ENCODE measurements at places on chromosomes 1 and 21. TPM values are rescaled to one million over a fixed set of nuclear protein-coding genes. Genes with fewer than 3 reads are reported as not detected.

DNA sequence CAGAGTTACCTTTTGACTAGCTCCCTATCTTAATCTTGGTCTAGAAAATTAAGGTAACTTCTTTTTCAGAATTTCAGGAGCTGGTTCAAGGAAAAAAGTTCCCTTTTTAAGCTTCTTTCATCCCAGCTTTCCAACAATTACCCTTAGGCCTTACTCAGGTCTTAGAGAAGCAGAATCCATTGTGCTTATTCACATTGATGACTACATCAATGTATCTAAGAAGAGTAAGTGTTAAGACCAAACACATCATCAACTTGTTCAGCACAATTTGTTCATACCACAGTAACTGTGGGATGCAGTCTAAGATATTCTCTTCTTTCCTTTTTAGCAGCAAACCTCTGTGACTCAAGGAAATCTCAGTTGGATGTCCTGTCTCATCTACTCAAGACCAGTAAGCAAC lies 4.1 kb downstream of the MRPL9 start:
- no peaks in the 10 kb centered on the region for H3K27me3 ChIP-seq
- DNase-seq: no peak
- no peaks in the 10 kb centered on the region for H3K4me1 ChIP-seq

DNA sequence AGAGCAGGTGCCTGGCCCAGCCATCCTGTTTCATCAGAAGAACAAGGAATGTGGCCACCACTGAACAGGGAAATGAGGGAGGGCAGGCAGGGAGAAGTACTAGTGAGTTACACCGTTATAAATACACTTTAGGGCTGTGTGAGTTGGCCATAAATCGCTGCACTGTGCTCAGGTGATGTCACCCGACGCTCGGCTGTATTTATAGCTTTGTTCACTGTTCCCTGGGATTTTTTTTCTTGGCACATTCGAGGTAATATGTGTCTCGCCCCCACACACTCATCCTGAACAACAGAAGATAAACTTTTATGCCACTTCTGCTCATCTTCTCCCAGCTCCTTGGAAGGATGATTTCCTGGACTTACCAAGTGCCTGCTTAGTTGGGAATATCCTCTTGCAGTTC lies 9.0 kb upstream of the KIRREL1 start:
- no peak overlapping the region for H3K27ac ChIP-seq
- no peak for DNase-seq
- H3K27me3 ChIP-seq: no peaks in the 10 kb centered on the region
- no peaks in the 10 kb centered on the region for H3K4me1 ChIP-seq
- no peaks in the 10 kb centered on the region for H3K36me3 ChIP-seq
- H3K4me3 ChIP-seq: no peak overlapping the region

DNA sequence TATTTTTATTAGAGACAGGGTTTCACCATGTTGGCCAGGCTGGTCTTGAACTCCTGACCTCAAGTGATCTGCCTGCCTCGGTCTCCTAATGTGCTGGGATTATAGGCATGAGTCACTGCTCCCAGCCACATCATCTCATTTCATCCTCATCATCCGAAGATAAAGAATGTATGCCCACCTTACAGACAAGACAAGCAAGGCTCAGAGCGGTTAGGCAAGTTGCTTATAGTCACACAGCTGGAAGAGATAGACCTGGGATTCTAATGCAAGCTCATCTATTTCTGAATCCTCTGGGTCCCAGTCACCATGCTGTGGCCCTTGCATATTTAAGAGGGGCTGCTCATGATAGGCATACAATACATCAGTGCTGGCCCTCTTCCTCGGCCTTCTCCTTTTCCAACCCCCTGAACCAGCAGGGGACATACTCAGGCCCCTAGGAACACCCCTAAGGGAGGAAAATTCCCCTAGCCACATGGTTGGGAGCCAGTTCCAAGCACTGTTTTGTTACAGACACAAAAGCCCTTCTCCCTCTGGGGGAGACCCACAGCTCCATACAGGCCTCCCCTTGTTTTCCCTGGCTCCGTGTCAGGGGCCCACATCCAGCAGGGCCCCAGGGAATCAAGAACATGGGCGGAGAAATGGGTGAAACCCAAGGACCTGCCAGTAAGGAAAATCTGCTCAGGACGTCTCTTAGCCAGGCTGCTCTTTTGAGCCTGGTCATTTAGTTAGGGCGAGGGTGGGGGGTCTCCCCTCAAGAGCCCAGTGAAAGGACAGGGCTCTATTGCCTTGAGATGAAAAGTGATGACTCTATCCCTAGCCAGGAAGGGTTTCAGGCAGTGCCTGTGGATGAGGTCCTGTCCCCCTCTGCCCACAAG lies 6.9 kb downstream of the CSRP1 start:
- peak overlapping the region; percentile 78 for H3K27ac ChIP-seq

DNA sequence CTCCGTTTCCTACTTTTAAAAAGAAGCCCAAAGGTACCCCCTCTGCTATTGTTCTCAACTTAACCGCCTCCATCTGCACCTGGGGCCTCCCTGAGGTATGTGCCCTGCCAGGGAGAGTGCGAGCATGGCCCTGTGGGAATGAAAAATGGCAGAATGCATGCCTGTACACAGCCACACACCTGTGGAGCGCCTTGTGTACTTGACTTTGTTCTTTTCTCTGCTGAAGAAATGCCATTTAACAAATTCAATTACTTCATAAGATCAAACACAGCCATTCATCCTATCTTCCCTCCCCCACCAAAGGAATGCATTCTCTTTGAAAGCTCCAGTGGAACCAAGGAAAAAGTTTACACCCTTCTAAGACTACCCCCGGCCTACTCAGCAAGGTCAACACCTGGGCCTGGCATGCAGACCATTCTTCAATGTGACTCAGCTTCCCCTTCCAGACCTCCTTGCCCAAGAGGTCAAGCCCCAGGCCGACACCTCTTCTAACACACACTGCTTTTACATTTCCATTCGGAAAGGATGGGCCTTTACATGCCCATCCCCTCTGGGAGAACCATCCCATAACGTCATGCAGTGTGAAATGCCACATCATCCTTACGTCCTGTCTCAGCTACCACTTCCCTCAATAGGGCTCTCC lies 123.7 kb downstream of the SMYD2 start:
- no peak overlapping the region for H3K4me3 ChIP-seq
- DNase-seq: no peak
- no peaks in the 10 kb centered on the region for H3K4me1 ChIP-seq
- H3K27ac ChIP-seq: no peak overlapping the region

DNA sequence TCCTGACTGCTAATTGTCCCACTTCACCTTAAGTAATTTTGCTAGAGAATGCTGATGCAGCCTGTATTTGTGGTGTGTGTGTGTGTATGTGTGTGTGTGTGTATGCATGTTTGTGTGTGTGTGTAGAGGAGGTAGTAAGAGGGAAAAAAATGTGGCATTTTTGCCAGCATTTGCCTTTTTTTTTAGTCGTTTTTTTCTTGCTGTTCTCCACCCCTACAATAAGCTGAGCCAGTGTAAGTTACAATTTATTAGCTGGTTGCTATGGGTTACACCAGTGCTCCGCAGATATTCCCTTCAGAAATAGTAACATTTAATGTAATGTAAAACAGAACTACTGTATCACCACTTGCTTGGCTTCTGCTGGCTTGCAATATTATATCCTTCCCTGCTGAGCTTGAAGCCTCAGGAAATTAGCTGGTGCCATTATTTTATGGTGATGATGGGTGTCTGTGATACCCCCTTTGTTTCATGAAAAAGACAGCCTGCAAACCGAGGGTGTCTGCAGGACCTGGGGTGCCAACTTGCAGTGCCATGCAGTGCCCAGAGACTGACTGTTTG lies 23.4 kb upstream of the IGSF3 start:
- no peak overlapping the region for H3K4me3 ChIP-seq
- no peak overlapping the region for H3K27ac ChIP-seq

DNA sequence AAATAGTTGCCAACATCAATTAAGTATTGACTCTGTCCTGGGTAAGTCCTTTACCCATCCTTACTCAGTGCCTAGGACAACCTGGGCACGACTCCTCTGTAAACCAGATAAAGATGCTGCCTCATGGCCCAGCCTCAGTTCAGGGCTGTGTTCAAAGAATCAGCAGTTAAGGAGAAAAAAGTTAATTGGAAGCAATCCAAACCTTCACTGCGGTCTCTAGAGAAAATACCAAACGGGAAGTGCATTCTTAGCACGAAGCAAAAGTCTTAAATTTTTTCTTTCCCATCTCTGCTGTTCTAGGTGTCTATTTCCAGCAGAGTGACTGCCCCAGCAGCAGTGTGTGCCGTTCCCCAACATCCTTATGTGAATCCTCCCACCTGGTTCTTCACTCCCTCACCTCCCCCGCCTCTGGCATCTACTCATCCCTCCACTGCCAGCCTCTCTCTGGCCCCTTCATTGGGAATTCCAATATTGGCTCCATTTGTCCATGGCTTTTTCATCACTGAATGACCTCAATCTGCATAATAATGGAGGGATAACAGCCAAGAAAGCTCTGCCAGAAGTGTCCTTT lies 23.2 kb downstream of the KANK4 start:
- H3K36me3 ChIP-seq: no peaks in the 10 kb centered on the region
- H3K27me3 ChIP-seq: no peaks in the 10 kb centered on the region
- peaks cover 9% of the 10 kb centered on the region for H3K4me1 ChIP-seq
- no peak overlapping the region for H3K4me3 ChIP-seq

GRCh38 chr1:42142894-42143675 lies 10.1 kb upstream of the GUCA2B start:
- H3K4me1 ChIP-seq: peaks cover 6% of the 10 kb centered on the region
- DNase-seq: no peak
- no peak overlapping the region for H3K27ac ChIP-seq
- no peaks in the 10 kb centered on the region for H3K36me3 ChIP-seq

- H3K27ac ChIP-seq: no peak overlapping the region
- peaks cover 11% of the 10 kb centered on the region for H3K4me1 ChIP-seq
- no peak for DNase-seq
- H3K36me3 ChIP-seq: no peaks in the 10 kb centered on the region
- no peak overlapping the region for H3K4me3 ChIP-seq
Measured at GRCh38 chr1:2355373-2356261, 35.7 kb downstream of the MORN1 start.

- no peak overlapping the region for H3K4me3 ChIP-seq
- DNase-seq: no peak
- peaks cover under 1% of the 10 kb centered on the region for H3K4me1 ChIP-seq
- no peaks in the 10 kb centered on the region for H3K27me3 ChIP-seq
Measured at GRCh38 chr21:38813143-38813542, 7.4 kb downstream of the ETS2 start.

The CYP4A11 gene
- 0.16 TPM for total RNA-seq

- peak overlapping the region; percentile 79 for H3K4me3 ChIP-seq
- no peaks in the 10 kb centered on the region for H3K27me3 ChIP-seq
- no peak for DNase-seq
- peak overlapping the region; percentile 80 for H3K27ac ChIP-seq
- H3K4me1 ChIP-seq: peaks cover 12% of the 10 kb centered on the region
Measured at GRCh38 chr1:29230204-29230552, 556 bp downstream of the MECR start.

The WNT4 gene
- total RNA-seq: 0.74 TPM

DNA sequence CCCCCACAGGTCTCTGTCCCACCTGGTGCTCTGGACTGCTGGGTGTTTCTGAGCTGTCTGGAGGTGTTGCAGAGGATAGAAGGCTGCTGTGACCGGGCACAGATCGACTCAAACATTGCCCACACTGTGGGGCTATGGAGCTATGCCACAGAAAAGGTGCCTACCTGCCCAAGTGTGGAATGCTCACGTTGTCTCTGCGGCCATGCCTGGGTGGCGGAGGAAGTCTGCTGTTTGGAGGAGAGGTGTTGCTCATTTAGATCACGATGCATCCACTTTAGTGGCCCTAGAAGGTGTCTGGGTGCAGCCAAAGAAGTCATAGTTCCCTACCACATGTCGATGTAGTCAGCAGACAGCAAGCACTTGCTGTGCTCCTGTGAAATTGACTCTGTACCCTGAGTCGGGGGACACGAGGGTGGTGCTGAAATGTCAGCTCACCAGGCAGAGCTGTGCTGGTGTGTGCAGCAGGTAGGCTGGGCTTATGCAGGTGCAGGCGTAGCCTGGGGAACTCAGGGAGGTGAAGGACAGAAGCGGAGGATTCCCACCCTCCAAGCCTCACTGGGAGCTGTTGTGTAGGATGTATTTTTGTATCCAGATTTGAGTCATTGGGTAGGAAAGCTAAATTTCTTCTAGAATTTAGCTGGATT lies 32.8 kb upstream of the PWP2 start:
- no peaks in the 10 kb centered on the region for H3K27me3 ChIP-seq
- no peak overlapping the region for H3K27ac ChIP-seq
- H3K4me3 ChIP-seq: no peak overlapping the region
- H3K36me3 ChIP-seq: no peaks in the 10 kb centered on the region
- DNase-seq: no peak

The CHIA gene
- 0.31 TPM for total RNA-seq

GRCh38 chr1:201069636-201070035 lies 42.6 kb downstream of the CACNA1S start:
- no peak overlapping the region for H3K4me3 ChIP-seq
- no peaks in the 10 kb centered on the region for H3K4me1 ChIP-seq
- no peaks in the 10 kb centered on the region for H3K36me3 ChIP-seq
- DNase-seq: no peak

- peak; percentile 61 for DNase-seq
- H3K27me3 ChIP-seq: no peaks in the 10 kb centered on the region
- no peak overlapping the region for H3K4me3 ChIP-seq
- H3K27ac ChIP-seq: no peak overlapping the region
Measured at GRCh38 chr1:41537788-41538351, 53.4 kb upstream of the EDN2 start.

DNA sequence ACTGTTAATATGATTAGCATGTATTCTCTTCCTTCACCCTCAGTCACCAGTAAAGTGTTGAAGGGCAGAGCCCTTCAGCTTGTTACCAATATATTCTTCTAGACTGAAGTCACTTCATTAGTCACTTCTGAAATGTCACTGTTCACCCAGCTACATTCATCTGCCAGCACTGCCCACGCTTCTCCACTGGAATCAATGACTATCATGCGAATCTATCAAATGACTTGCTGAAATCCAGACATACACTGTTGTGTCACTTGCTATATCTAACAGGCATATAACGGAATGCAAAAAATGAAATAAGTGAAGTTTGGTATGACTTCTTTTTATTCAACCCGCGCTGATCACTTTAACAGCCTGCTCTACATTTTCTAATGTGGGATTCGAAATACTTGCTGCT lies 16.1 kb downstream of the FH start:
- no peak overlapping the region for H3K4me3 ChIP-seq
- no peaks in the 10 kb centered on the region for H3K36me3 ChIP-seq
- H3K27me3 ChIP-seq: no peaks in the 10 kb centered on the region
- no peak overlapping the region for H3K27ac ChIP-seq
- no peak for DNase-seq

The EFNA3 gene
- total RNA-seq: 7.7 TPM

Measured in testis (tissue), 5 donors.